Astrocyte of the hippocampus (primary cell): ENCODE measurements at places on chromosomes 5 and 9.

DNA sequence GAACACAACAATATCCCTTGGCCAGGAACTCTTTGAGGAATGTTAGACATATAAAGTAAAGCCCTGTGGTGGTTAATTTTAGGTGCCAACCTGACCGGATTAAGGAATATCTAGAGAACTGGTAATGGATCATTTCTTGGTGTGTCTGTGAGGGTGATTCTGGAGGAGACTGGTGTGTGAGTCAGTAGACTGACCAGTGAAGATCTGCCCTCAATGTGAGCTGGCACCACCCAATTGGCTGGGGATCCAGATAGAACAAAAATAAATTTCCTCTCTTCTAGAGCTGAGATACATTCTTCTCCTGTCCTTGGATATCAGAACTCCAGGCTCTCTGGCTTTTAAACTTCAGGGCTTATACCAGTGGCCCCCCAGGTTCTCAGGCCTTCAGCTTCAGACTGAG lies 56.2 kb upstream of the TNPO1 start:
- DNase-seq = peak; percentile 14

GRCh38 chr5:156191547-156191946 lies 135.4 kb upstream of the SGCD start:
- DNase-seq = no peak

DNA sequence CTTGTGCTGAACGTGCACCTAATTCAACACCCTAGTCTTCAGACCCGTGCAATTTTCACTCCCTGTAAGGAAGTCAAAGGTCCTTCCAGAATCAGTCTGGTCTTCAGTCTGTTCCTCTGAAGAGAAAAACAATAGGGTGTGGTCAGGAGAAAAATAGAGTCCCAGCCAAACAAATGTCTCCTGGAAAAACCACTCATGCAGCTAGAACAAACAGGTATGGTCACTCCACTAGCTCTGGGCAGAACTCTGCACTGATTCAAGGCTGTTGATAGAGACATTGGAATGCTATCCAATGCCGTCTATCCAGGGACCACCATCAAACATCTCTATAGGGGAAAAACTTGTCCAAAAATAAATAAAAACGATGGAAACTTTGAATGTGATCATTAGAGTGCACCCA lies 81.8 kb upstream of the MAP3K1 start:
- no peak for DNase-seq

GRCh38 chr5:171520300-171521174 lies 101.1 kb downstream of the FGF18 start:
- DNase-seq = peak; percentile 74

- DNase-seq = peak; percentile 9
These were observed 440.5 kb downstream of the BRINP1 start for GRCh38 chr9:118928722-118929121.

DNA sequence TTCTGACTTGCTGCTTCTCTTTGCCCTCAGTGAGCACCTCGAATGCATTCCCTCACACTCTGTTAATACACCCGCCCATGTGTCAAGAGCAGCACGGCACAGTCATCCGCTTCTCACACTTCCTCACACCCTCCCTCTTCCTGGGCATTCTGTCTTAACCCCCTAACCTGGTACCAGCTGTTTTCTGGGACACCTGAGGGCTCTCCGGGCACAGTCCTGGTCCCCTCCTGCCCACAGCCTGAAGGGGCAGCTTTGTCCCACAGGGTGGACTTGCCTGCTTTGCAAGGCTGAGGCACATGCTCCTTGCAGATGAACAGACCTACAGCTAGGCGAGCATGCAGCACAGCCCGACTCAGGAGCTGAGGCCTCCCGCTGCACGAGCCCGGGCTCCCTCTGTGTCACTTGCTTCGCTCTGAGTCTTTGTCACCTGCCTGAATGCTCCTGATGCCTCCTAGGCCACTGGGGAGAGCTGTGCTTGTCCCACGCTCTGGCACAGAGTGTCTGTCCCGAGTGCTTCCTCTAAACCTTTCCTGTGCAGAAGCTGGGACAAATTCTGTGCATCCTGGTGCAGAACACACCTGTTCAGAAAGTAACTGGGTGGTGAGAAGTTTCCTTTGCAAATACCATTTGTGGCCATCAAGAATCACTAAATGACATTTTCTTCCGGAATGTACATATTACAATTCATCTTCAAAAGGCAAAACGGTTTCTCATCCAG lies 47.8 kb downstream of the AHRR start:
- no peak for DNase-seq

GRCh38 chr5:63025679-63026078 lies 447.1 kb downstream of the LRRC70 start:
- DNase-seq = no peak

GRCh38 chr5:44454002-44454401 lies 64.8 kb upstream of the FGF10 start:
- DNase-seq = no peak
